Tibial nerve (tissue), 4 donors: ENCODE measurements at places on chromosomes 12 and 14.

DNA sequence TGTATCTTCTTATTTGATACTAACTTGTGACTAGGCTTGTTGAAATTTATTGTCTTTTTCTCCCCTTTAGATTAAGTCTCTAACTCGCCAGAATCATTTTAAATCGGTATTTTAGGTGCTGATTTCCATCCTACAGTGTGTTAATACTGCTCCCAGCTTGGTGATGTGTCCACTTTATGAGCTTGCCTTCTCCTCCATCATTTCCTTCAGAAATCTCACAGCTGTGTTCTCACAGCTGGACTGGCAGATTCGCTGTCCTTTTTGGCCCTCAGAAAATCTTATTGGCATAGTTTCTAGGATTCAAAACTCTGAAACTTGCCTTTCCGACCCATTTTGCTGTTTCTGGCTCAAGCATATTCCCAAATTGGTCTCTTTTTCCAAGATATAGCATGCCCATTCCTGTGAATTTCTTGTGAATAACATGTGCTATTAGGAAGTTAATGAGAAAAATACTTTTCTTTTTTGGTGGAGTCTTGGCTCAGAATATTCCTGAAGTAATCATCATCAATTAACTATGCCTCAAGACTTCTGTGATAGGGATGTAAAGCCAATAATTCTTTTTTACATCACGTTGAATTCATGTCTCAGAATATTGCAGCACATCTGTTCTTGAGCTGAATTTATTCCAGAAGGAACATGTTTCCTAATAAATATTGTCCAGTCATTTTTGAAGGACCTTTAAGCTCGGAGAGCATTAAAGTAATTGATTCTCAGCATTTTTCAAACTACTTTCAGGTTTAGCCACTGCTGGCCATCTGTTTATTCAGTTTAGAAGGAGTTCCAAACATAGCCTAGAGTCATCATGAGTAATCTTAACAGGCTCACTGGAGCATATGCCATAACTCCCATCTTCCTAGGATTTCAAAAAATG lies 50.0 kb upstream of the USP44 start:
- DNase-seq: no peak

DNA sequence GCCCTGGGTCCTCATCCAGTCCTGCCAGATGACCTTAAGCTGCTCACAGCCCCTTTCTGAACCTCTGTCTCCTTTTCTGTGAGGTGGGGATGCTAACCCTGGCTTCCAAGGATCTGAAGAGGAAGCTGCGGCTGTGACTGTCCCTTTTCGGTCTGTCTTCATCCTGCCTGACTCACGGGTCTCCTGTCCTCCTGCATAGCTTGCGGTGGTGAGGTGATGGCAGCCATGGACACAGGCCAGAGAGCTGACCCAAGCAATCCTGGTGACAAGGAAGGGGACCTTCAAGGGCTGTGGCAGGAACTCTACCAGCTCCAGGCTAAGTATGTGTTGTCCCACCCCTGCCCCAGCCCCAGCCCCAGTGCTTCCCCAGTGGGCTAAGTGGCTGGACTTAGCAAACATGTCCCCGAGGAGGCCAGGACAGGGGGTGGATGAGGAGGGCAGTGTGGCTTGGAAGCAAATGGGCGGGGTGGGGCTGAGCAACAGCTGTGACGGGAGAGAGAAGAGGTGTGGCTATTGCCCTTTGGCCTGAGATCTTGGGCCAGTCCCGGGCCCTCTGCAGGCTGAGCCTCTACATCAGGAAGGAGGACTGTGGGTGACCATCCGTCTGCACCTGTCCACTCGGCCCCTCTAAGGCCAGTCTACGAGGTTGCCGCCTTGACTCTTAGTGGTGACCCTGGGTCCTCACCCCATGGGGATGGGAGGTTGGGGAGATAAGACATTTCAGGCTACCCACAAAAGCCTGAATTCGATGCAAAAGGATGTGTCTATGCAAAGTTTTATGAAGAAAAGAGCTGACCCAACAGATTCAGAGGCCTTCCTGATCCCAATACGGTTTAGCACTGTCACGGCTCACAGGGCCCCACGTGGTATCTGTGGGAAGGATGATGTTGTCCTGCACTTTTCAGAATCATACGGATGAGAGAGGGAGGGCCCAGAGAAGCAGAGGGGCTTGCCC lies 1.1 kb downstream of the CCDC197 start:
- DNase-seq: no peak

DNA sequence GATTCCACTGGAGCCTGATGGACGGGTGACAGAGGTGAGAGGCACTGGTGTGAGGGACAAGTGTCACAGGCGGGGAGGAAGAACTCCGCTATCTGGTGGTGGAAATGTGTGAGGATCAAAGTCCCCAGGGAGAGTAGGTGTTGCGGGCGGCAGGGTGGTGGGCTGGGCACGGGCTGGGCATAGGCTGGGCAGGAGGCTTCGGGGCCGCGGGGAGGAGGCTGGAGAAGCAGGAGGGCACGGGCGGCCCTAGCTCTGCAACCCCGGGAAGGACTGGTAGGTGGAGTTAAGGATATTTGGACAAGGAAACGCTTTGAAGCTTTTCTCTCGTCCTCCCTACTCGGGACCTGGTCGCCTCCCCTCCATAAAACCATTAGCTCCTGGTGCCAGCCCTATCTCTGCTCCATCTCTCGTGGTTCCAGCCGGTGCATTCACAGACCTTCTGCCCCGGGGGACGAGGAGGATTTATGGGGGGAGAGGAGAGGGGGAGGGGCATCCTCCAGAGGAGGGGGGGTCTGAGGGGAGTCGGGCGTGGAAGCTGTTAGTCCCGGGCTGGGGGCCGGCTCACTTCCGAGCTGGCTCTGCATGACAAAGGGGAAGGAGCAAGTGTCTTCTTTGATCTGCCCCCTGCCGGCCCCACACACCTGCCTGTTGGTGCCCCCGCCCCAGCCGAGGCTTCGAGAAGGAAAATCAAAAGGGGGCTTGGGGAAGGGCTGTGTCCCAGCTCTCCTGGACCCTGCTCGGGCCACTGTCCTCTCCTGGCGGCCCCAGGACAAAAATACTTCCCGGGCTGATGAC lies 504 bp downstream of the WNT5B start:
- DNase-seq: no peak

DNA sequence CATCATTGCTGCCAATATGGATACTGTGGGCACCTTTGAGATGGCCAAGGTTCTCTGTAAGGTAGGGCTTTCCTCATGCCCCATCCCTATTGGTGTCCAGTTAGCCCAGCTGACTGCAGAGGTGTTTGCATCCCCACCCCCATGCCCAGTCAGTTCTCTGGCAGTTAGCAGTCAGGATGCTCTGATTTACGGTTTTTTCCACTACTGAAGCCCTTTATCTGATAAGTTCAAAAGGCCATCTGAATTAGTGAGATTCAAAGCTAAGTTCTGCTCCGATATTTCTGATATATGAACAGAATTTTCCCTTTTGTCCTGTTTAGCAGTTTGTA lies 773 bp downstream of the GMPR2 start:
- no peak for DNase-seq

DNA sequence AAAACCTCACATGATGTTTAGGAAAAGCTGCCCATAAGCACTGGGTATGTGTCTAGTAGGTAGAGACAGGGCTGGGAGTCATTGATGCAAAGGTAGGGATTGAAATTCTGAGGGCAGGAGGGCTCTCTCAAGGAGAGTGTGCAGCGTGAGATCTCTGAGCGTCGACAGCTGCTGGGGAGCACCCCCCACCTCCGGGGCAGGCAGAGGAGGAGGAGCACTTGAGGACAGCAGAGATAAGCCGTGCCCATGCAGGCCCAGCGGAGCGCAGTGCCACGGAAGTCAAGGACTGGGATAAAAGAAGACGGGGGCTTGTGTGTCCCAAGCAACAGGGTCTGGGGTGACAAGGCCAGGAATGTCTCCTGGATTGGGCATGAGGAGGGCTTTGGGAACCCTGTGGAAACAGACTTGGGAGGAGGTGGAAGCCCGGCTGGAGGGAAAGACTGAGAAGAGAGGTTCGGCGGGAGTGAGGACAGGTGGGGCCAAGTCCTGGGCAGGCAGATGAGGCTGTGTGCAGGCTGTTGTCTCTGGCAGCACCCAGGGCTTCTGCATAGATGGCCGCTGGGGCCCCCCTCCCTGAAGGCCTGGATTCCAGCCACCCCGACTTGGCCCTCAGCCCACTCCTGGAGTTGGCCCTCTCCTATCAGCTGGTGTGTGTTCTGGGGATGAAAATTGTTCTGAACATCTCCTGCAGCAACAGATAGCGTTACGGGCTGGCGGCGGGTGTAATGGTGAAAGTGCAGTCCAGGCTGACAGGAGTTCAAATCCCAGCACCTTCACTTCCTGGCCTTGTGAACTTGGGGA lies 1.9 kb downstream of the CACNA2D4 start:
- no peak for DNase-seq

DNA sequence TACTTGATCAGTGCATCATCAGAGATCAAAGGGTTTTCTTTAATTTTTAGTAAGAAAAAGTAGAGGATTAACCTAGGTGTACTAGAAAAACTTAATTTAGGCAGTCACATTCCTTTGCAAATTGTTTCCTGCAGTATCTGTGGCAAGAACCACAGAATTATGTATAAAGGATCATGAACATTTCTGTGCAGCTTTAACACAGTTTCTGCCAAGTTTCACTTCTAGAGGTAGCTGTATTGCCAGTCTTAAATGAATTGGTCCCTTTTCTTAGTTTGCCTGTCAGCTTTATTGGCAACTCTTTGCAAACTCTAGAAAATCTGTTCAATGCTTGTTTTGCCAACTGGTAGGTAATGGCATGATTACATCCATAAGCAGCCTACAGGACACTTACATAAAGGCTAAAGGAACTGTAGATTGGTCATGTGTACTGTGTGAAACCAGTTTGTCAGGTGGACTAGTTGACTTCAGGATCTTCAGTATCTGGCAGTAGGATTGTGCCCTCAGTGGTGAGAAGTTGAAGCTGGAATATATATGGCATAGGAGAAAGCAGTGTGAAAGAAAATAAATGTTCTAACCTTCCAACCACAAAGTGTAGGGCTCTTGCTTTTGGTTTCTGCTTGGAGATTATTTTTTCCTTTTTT lies 75.9 kb downstream of the TTLL5 start:
- no peak for DNase-seq

- DNase-seq: peak; percentile 18
These were observed 82.6 kb upstream of the PTPRB start for GRCh38 chr12:70719672-70720420.

- no peak for DNase-seq
These were observed 17.0 kb upstream of the ARL1 start for GRCh38 chr12:101424620-101425019.

GRCh38 chr14:64688031-64688430 lies 16.2 kb upstream of the PLEKHG3 start:
- no peak for DNase-seq

- no peak for DNase-seq
These were observed 3.1 kb upstream of the ARHGEF25 start for GRCh38 chr12:57607958-57608663.

DNA sequence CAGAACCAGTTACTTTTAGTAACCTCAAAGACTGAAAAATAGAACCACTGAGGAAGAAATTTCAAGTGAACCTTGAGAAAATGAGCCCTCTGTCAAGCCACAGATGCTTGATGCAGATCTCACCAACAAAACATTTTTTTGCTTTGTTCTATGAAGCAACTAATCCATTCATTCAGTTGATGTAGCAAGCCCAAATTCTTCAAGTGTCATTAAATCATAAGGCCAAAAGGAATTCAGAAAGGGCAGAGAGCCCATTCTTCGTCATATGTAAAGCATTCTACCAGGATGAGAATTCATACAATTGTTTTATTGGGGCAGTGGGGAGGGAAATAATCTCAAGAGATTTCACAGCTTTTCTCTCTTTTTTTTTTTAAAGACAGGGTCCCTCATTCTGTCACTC lies 218.0 kb upstream of the RGS6 start:
- DNase-seq: no peak

DNA sequence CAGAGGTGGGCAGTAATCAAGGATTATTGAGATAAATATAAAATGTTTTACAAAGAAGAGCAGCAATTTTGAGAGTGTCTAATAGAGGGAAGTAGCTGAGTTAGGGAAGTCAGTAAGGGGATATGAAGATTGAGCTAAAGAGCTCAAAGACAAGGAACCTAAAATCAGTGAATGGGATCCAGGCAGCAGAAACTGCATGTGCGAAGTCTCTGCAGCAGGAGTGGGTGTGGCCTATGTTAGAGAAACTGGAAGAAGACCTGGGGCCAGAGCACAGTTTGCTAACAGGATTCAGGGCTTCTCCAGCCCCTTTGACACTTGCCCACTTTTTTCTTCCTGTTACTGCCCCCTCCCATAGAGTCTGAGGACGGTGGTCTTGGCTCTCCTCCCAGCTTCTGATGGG lies 36.3 kb upstream of the PLXNC1 start:
- no peak for DNase-seq

- peak; percentile 47 for DNase-seq
These were observed 87.8 kb upstream of the DYNC1H1 start for GRCh38 chr14:101876555-101876938.

DNA sequence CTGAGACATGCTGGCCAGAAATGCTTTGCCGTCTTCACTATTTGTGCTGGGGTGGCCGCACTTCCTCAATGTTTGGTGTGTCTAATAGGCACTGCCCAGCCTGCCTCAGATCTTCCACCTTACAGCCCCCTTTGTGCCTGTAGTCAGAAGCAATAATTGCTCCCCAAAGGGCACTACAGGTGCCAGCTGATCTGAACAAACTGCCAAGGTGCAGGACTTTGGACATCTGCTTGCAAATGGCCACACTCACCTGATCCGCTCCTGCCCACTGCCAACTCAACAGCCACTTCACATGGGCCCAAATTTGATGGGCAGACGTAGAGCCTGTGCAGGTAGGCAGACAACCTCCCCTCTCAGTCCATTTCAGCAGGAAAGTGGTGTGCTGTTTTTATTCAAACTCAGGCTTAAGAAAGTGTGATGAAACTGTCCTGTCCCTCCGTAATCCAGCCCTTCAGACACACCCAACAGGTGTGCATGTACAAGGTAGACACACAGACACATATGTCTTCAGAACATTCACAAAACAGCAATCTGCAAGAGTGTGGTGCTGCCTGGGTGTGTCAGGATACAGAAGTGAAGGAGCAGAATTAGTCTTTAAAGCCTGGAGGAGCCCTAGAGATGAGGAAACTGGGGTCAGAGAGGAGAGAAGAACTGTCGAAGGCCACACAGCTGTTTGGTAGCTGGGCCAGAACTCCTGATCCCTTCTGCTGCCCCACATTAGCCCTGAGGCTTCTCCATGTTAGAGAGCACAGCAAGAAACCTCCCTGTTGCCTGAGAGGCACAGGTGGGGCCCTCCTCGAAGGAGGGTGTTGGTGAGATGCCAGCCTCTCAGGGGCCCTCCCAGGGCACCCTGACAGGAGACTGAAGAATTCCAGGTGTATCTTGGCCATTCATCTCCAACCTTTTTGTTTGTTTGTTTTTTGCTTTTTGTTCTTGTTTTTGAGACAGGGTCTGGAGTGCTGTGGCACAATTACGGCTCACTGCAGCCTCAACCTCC lies 4.4 kb upstream of the KRT75 start:
- no peak for DNase-seq

DNA sequence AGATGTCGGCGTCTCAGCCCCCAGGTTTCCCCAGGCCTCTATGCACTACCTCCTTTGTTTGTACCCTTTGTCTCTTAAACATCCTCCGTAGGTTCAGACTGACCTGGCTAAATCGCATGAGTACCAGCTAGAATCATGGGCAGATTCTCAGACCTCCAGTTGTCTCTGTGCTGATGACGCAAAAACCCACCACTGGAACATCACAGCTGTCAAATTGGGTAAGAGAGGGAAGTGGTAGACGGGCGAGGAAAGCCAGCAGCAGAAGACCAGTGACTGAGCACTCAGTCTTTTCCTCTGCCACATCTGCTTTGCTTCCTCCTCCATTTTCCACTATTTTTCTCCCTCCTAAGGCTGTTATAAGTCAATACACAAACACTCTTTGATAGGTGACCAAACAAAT lies 29.7 kb downstream of the A2ML1 start:
- no peak for DNase-seq
